ENCODE measurements at places on chromosomes 11 and 22. TPM values are rescaled to one million over a fixed set of nuclear protein-coding genes. Genes with fewer than 3 reads are reported as not detected.

The CELSR1 gene
- 1.9 TPM for polyA plus RNA-seq

The IGF2 gene
- 6.7 TPM for polyA plus RNA-seq

The SNX32 gene
- 0.41 TPM for polyA plus RNA-seq

The DKK3 gene
- polyA plus RNA-seq, result 7.8 TPM

The MOGAT2 gene
- polyA plus RNA-seq, result 0.34 TPM

The CAVIN3 gene
- polyA plus RNA-seq, result 78.6 TPM

The MMP12 gene
- polyA plus RNA-seq, result not detected

The CDC42EP1 gene
- polyA plus RNA-seq, result 66.6 TPM

The CYP2D6 gene
- polyA plus RNA-seq, result 1.1 TPM

The OSBP2 gene
- polyA plus RNA-seq, result 0.58 TPM

The CCDC81 gene
- polyA plus RNA-seq, result 0.12 TPM

The MRGPRF gene
- 34.5 TPM for polyA plus RNA-seq

The TMEM191C gene
- polyA plus RNA-seq, result 0.15 TPM

The MAP6 gene
- 1.3 TPM for polyA plus RNA-seq

The KLHDC7B gene
- polyA plus RNA-seq, result 0.21 TPM

The RRP7A gene
- polyA plus RNA-seq, result 8.0 TPM

The CSRP3 gene
- 1.7 TPM for polyA plus RNA-seq

The HBG1 gene
- not detected for polyA plus RNA-seq

The NRXN2 gene
- polyA plus RNA-seq, result 1.2 TPM

The MYEOV gene
- polyA plus RNA-seq, result 0.44 TPM

The AGBL2 gene
- polyA plus RNA-seq, result 0.52 TPM

The MUC2 gene
- polyA plus RNA-seq, result 0.31 TPM

The CHRNA10 gene
- polyA plus RNA-seq, result 0.11 TPM

The FLRT1 gene
- polyA plus RNA-seq, result 0.10 TPM

The MAML2 gene
- polyA plus RNA-seq, result 5.4 TPM

The MS4A12 gene
- polyA plus RNA-seq, result not detected

Measured in adipose tissue (tissue), 3 donors.